ENCODE measurements at places on chromosomes 12 and 14.

DNA sequence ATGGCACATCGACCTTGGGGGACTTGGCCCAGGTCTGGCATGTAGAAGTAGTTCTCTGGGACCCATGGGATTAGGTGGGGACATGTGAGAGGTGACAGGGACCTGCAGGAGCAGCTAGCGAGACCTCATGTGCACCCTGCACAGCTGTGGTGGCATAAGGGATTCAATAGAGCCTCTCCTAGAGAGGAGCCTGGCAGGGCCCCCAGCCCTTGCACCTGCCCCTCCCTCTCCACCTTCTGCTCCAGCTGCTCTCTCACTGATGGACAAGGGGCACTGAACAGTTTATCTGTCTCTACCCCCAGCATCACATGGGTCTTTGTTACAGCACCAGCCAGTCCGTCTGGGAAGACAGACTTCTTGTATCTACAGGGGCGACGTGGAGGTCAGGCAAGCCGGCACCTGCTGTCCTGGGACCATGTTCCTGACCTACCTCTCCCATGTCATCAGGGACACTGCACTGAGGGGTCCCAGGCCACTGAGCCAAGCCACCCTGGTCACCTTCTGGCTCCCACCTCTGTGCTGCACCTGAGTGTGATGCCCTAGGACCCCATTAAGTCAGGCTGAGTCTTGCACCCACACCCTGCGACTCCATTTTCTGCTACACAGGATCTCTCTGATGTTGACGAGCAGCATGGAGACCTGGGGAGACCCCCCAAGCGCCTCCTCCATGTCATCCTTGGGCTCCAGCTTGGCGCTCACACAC, 32.6 kb downstream of the DDX11 start:
- no peak for DNase-seq

- no peak for DNase-seq
Observed at GRCh38 chr12:64320611-64321010, 69.9 kb downstream of the C12orf56 start.

DNA sequence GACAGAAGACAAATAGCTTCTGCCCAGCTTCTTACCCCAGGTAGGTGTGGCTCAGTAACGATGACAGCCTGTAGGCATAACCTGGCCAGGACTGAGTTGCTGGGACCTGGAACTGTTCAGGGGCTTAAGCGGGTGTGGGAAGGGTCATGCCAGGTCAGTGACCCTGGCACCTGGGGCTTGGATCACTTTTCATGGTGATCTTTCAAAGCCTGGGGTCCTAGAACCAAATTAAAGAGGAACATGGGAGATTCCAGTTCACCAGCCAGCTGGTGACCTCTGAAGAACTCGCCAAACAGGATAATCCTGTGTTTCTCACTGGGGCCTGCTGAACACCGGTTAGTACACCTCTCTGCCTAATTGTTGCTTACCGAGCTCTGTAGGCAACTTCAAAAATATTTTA, 102.6 kb upstream of the LMNTD1 start:
- no peak for DNase-seq

DNA sequence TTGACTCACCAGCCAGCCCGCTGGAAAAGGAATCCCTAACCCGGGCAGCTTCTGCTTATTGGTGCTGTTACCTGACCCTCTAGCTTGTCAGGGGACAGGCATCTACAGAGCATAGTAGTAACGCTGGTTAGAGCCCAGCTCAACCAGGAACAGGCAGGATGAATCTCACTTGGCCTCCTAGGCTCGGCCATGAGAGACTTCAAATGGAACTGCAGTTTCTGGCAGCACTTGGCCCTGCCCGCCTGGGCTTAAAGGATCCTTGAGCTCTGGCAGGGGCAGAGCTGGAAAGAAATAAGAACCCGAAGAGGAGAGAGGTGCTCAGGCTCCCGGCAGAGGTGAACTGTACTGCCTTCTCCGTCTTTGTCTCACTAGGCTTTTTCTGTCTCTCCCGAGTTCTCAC, 2.3 kb upstream of the LHX5 start:
- no peak for DNase-seq

GRCh38 chr12:86456241-86456640, 200.1 kb upstream of the MGAT4C start:
- DNase-seq: no peak

All from astrocyte of the cerebellum (primary cell).